RPMI8226 (cell line): ENCODE measurements at places on chromosomes 1 and 21.

- DNase-seq, result no peak
Observed at GRCh38 chr21:46551636-46552241, 53.1 kb downstream of the S100B start.

- no peak for DNase-seq
Observed at GRCh38 chr1:27122652-27123051, 32.3 kb downstream of the SLC9A1 start.

DNA sequence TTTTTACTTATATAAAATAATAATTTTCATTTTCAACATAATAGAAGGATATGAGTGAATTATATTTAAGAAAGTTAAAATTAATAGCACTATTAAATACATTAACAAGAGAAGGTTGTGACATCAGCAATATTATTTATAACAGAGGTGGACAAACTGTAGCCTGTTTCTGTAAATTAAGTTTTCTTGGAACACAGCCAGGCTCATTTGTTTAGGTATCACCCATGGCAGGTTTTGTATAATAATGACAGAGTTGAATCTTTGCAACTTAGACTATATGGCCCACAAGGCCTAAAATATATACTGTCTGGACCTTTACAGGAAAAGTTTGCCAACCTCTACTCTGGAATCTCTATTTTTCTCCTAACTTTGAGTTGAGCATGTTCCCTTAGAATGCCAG is 42.8 kb upstream of the CACYBP start:
- DNase-seq, result peak; percentile 64

- DNase-seq, result peak; percentile 92
Observed at GRCh38 chr1:151594143-151594625, 17.7 kb upstream of the SNX27 start.
